Endothelial cell of umbilical vein (primary cell): ENCODE measurements at places on chromosomes 11 and 22. TPM values are rescaled to one million over a fixed set of nuclear protein-coding genes. Genes with fewer than 3 reads are reported as not detected.

FOXR1 gene
- not detected in 2 replicates for total RNA-seq

KBTBD3 gene
- 2.4 and 3.6 TPM in 2 replicates for total RNA-seq

INPP5J gene
- total RNA-seq: 0.49 and 0.65 TPM in 2 replicates

MS4A3 gene
- total RNA-seq: not detected in 2 replicates

SNX15 gene
- 21.0 and 21.8 TPM in 2 replicates for total RNA-seq

LIPT2 gene
- total RNA-seq: 1.7 and 3.2 TPM in 2 replicates

TRPM5 gene
- not detected in 2 replicates for total RNA-seq

OR1S1 gene
- not detected in 2 replicates for total RNA-seq

PARVA gene
- total RNA-seq: 99.8 and 104 TPM in 2 replicates

SOX6 gene
- total RNA-seq: 0.14 and 3.7 TPM in 2 replicates

H19 gene
- 0.37 and 3.2 TPM in 2 replicates for total RNA-seq

CAPN5 gene
- 14.3 and 15.0 TPM in 2 replicates for total RNA-seq

SCGB1C1 gene
- not detected in 2 replicates for total RNA-seq

BID gene
- total RNA-seq: 39.0 and 48.2 TPM in 2 replicates

UBQLN3 gene
- total RNA-seq: not detected in 2 replicates

SPCS2 gene
- total RNA-seq: 140 and 152 TPM in 2 replicates

GLYATL1 gene
- not detected in 2 replicates for total RNA-seq

ANO3 gene
- not detected in 2 replicates for total RNA-seq

SCGB1A1 gene
- not detected in 2 replicates for total RNA-seq

GAS2 gene
- 0.37 and 0.88 TPM in 2 replicates for total RNA-seq

GAL gene
- 6.1 and 9.8 TPM in 2 replicates for total RNA-seq

BEST1 gene
- 0.21 TPM in 1 of 2 replicates, not detected in the other for total RNA-seq

FAM168A gene
- total RNA-seq: 20.5 and 22.5 TPM in 2 replicates

OR51I1 gene
- total RNA-seq: not detected in 2 replicates

CLDN5 gene
- 165 and 198 TPM in 2 replicates for total RNA-seq

INCENP gene
- total RNA-seq: 73.6 and 86.8 TPM in 2 replicates

CDC42BPG gene
- 0.42 and 0.62 TPM in 2 replicates for total RNA-seq

DCHS1 gene
- total RNA-seq: 73.0 and 73.1 TPM in 2 replicates

ENTHD1 gene
- total RNA-seq: not detected in 2 replicates

ANO9 gene
- 0.12 TPM in 1 of 2 replicates, not detected in the other for total RNA-seq

FAM181B gene
- not detected in 2 replicates for total RNA-seq

PTPN5 gene
- total RNA-seq: not detected in 2 replicates

SESN3 gene
- total RNA-seq: 5.6 and 6.9 TPM in 2 replicates

FIBIN gene
- not detected in 2 replicates for total RNA-seq

TRIM6 gene
- 4.8 and 5.6 TPM in 2 replicates for total RNA-seq

KCNA4 gene
- not detected in 2 replicates for total RNA-seq

FDX1 gene
- total RNA-seq: 9.9 and 11.0 TPM in 2 replicates

GSTT2B gene
- 4.0 and 33.6 TPM in 2 replicates for total RNA-seq

CECR2 gene
- total RNA-seq: 2.1 TPM in 1 of 2 replicates, not detected in the other

TAF10 gene
- 86.2 and 105 TPM in 2 replicates for total RNA-seq

CSF2RB gene
- 20.6 and 24.9 TPM in 2 replicates for total RNA-seq

ACTN3 gene
- total RNA-seq: 0.18 TPM in 1 of 2 replicates, not detected in the other

OR6T1 gene
- total RNA-seq: not detected in 2 replicates

NCR3LG1 gene
- total RNA-seq: 8.1 and 8.7 TPM in 2 replicates
